NCI-H2029 treated with DMSO at 0.1 percent for 48 hours (cell line): ENCODE measurements at places on chromosomes 2 and 18.

GRCh38 chr2:47811668-47812067 lies 28.7 kb downstream of the MSH6 start:
- DNase-seq = peak; percentile 17

- peak; percentile 79 for DNase-seq
These were observed 55.7 kb downstream of the NPAS2 start for GRCh38 chr2:100875516-100876230.

DNA sequence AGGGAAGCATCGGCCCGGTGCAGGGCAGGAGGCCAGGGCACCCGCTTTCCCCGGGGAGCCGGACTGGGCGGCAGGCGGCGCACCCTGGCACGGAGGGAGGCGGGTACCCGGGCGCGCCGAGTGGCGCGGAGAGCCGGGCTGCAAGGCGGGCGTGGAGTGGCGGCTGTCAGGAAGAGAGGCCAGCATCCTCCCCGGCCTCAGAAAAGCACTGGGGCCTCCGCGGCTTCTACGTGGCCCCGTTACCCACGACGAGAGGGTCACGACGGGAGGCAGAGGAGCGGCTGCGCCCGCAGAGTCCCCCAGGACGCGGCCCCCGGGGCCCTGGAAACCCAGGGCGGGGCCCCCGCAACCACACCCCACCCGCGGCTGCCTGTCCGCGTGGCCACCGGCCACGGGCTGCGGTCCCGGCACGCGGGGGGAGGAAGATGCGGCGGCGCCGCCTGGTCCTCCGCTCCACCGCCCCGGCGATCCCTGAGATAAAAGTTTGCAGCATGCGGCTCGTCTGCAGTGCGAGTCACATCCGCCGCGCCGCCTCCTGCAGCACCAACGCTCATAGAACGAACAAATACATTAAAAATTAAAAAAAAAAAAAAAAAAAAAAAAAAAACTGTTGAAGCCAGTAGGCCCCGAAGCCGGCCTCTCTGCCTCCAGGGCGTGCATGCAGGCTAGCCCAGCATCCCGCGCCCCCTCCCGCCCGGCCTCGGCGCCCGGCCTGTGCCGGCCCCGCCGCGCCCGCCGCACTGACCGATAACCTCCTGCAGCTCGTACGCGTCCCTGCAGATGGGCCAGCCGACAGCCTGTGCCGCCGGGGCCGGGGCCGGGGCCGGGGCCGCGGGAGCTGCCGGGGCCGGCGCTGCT lies 683 bp downstream of the STK39 start:
- DNase-seq = no peak

- DNase-seq = no peak
These were observed 109.5 kb downstream of the CACNB4 start for GRCh38 chr2:151989378-151989777.

GRCh38 chr2:46521215-46521683 lies 41.9 kb downstream of the TMEM247 start:
- no peak for DNase-seq

- no peak for DNase-seq
These were observed 56.1 kb downstream of the RPL37A start for GRCh38 chr2:216554755-216555154.

GRCh38 chr2:79861059-79861374 lies 348.2 kb downstream of the CTNNA2 start:
- no peak for DNase-seq

- no peak for DNase-seq
These were observed 89.5 kb upstream of the DPP10 start for GRCh38 chr2:114352988-114353387.

GRCh38 chr18:11946756-11947155 lies 34.6 kb upstream of the IMPA2 start:
- DNase-seq = no peak

DNA sequence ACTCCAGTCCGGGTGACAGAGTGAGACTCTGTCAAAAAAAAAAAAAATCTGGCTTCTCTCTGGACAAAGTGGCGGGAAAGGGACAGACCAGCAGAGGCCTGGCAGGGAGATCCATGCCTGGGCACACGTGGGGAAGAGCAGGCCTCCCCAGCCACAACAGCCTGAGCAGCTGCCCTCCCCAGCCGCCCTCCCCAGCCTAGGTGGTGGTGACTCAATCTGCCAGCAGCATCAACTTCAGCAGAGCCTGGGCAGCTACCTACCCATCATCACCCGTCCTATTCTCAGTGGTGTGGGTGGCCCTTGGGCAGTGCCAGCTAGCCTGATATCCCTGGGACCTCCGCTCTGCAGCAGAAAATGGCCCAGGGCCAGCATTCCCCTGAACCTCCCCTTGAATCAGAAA lies 612.4 kb downstream of the FBXO15 start:
- no peak for DNase-seq

DNA sequence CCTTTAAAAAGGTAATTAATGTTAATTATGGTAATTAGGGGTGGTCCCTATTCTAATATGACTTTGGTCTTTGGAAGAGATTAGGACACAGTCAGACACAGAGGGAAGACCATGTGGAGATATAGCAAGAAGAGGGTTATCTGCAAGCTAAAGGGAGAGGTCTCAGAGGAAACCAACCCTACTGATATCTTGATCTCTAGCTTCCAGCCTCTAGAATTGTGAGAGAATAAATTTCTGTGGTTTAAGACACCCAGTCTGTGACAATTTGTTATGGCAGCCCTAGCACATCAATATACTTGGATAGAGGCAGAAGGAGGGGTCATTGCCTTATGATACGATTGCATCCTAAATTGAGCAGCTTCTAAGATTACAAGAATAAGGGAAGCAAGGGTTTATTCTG lies 21.3 kb upstream of the NT5C1B start:
- DNase-seq = no peak

- no peak for DNase-seq
These were observed 544.6 kb upstream of the ZEB2 start for GRCh38 chr2:145064511-145064910.

DNA sequence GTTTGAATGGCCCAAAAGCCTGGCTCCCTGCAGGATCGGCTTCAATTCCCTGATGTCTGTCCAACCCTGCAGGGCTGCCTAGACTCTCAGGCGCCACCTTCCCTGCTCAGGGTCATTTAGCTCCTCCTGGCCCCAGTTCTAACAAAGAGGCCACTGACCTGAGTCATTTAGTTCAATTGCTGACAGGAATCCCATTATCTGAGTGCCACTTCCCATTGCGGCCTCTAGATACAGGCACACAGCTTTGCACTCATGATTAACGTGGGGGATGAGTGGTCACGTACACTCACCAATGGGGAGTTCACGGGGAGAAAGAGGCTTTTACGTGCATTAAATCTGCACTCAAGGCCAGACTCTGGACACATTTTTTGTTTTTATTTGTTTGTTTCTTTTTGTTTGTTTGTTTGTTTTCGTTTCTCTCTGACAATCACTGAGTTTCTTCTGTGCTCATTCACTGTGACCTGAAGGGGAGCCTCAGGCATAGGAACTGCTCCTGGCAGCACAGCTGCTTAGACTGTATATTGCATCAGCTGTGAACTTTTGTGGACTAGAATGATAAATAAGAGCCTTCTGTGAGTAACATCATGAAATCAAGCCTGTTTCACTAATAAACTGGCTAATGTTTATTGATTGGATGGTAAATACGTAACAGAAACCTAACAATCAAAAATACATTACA lies 118.9 kb upstream of the CTNNA2 start:
- no peak for DNase-seq

DNA sequence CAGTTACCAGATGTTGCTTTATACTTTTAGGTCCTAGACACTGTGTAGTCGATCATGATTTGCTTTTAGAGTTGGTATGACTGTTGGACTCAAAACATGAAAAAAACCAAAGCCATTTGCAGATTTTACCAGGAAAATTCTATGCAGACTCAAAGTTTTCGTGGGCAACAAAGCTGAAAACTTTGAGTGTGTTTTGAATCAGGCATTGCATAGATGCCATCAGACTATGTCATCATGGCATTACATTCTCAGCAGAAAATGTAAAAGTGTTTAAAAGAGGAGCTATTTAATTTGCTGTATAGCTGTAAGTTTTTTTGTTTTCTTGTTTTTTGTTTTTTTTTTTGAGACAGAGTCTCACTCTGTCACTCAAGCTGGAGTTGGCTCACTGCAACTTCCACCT lies 43.5 kb upstream of the ELAC1 start:
- no peak for DNase-seq

- DNase-seq = no peak
These were observed 151.5 kb downstream of the ERBB4 start for GRCh38 chr2:212387146-212387545.

- no peak for DNase-seq
These were observed 53.9 kb downstream of the SPATS2L start for GRCh38 chr2:200360364-200360763.

DNA sequence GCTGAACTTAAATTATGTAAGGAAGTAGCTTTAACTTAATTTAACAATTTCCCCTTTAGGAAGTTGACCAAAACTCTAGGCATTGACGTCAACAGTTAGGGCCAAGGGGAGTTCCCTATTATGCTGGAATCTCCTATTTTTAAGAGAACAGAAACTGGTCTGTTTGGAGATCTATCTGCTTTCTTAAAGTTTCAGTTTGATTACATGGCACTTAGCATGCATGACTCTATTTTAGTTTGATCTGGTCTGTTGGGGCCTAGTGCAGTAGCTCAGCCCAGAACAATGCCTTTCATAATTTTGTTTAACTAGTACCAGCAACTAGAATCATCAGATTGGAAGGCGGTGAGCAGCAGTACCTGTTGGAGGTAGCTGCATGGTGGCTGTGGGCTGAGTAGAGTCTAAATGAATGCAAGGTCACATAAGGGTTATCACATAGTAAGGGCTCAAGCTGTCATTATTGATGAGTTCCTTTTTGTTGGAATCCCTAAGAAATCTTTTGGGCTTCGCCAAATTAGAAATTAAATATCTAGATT lies 60.5 kb upstream of the ZNG1B start:
- no peak for DNase-seq

DNA sequence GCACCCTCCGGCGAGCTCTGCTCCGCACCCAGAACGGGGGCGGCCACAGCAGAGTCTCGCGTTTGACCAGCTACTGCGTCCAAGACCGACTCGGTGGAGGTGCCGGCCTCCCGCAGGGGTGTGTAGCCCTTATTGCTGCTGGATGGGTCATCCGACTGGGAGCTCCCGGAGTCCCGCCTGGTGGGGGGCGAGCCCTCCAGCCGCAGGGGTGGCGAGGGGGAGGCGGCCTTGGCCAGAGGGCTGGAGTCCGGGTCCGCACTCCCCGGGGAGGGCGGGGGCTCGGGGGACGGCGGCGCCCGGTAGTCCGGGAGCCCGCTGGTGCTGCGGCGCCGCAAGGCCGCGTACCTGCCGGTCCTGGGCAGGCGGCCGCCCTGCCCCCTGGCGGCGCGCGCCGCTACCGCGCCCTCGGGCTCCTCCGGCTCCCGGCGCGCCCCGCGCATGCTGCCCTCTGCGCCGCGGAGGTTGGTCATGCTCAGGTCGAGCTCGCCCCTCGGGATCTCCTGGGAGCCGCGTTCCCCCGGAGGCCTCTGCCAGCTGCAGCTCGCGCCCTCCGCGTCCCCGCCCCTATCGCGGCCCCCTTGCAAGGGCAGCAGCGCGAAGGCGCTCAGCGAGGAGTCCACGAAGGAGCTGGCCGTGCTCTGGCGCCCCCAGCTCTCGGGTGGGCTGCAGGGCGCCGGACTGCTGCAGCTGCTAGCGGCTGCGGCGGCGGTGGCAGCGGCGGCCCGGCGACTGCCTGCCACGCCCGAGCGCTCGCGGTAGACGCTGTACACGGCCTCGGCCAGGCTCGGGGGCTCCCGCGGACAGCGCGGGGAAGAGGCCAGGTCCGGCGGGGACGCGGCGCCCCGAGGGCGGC lies 4.8 kb downstream of the TMEM200C start:
- DNase-seq = no peak

- DNase-seq = no peak
These were observed 295.5 kb upstream of the RND3 start for GRCh38 chr2:150783015-150783414.

DNA sequence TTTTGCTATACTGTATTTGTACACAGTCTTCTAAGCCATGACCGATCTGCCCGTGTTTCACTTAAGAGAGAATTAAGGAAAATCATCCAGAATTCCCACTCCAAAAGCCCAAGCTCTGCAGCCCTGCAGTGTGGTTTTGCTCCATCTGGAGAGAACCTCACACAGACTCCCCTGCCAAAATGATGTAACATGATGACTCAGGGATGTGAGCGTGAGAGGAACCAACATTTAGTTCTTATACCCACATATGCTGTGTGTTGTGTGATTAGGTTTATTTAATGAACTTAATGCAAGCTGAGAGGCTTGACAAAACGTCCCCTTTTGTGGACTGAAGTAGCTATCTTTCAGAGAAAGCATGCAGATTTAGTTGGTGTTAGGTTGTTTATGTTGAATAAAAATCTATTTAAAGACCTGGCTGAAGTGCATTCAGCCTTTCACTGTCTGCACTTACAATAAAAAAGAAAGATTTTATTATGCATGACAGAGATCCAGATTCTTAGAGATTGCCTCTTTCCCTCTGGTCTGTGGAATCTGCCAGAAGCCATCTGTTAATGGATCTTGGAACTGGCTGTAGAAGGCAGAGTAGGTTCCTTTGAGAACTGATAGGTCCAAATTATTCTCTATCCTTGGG lies 6.3 kb downstream of the RAB12 start:
- peak; percentile 21 for DNase-seq

- no peak for DNase-seq
These were observed 36.6 kb downstream of the UPP2 start for GRCh38 chr2:158138255-158138654.

DNA sequence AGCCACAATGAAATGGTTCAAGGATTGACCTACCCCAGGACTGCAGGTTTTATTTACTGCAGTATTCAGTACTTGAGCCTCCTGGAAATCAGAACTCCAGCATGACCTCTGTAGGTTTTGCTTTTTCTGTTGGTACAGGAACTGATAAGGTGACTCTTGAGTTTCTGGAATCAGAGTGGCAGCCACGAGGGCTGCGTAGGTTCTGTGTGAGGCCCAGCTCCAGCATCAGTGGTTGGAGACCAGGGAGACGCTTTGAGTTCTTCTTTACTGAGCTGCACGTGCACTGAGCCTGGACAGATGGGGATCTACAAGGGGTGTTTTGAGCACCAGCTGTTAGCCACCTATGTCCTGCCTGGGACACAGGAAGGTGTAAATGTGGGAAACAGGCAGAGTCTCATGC lies 222.7 kb upstream of the EPAS1 start:
- no peak for DNase-seq

GRCh38 chr18:417495-417894 lies 83.0 kb downstream of the COLEC12 start:
- no peak for DNase-seq

DNA sequence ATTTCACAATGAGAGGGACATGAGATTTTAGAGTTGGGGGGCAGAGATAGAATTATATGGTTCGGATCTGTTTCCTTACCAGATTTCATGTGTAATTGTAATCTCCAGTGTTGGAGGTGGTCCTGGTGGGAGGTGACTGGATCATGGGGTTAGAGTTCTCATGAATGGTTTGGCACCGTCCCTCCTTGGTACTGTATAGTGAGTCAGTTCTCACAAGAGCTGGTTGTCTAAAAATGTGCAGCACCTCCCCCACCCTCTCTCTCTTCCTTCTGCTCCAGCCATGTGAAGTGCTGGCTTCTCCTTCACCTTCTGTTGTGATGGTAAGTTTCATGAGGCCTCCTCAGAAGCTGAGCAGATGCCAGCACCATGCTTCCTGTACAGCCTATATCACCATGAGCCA lies 138.1 kb downstream of the SCG2 start:
- DNase-seq = no peak

GRCh38 chr2:84879584-84880394 lies 1.1 kb downstream of the TRABD2A start:
- DNase-seq = no peak

GRCh38 chr2:217707131-217707611 lies 295.6 kb downstream of the TNS1 start:
- DNase-seq = no peak
